Activated CD4-positive, alpha-beta T cell treated with anti-CD3 and anti-CD28 coated beads for 36 hours (primary cell): ENCODE measurements at places on chromosomes 7 and 10. TPM values are rescaled to one million over a fixed set of nuclear protein-coding genes. Genes with fewer than 3 reads are reported as not detected.

GRCh38 chr7:77812290-77812685 lies 13.7 kb downstream of the PHTF2 start:
- H3K4me3 ChIP-seq = no peak overlapping the region
- peaks cover 38% of the 10 kb centered on the region for H3K4me1 ChIP-seq
- DNase-seq = no peak
- H3K27me3 ChIP-seq = no peaks in the 10 kb centered on the region

DNA sequence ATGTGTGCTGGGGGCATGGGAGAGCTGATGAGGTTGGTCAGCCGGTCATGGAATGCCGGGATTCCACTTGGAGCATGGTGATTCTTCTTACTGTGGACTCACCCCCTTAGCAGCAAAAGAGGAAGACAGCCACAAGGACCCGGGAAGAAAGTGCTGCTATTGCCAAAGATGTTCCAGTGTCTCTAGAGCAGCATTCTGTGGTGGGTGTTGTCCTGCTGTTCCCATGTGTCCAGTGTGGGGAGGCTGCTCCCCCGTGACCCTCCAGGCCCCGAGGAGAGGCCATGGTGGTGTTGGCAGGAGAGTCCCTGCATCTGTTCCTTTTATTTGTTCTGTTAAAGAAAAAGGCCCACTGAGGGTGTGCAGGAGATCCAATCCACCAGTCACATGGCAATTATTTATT lies 499.4 kb downstream of the RPS24 start:
- H3K27ac ChIP-seq = no peak overlapping the region
- no peaks in the 10 kb centered on the region for H3K4me1 ChIP-seq
- H3K36me3 ChIP-seq = no peaks in the 10 kb centered on the region
- no peak overlapping the region for H3K4me3 ChIP-seq
- DNase-seq = no peak

GRCh38 chr7:28018020-28018419 lies 162.6 kb downstream of the JAZF1 start:
- H3K4me3 ChIP-seq = no peak overlapping the region
- DNase-seq = no peak
- H3K36me3 ChIP-seq = peaks cover 7% of the 10 kb centered on the region
- no peaks in the 10 kb centered on the region for H3K4me1 ChIP-seq
- H3K27ac ChIP-seq = no peak overlapping the region

- H3K4me3 ChIP-seq = peak overlapping the region; percentile 89
- H3K36me3 ChIP-seq = peaks cover 4% of the 10 kb centered on the region
- H3K4me1 ChIP-seq = peaks cover 33% of the 10 kb centered on the region
- DNase-seq = peak; percentile 49
- H3K27ac ChIP-seq = peak overlapping the region; percentile 96
Observed at GRCh38 chr7:43905956-43906330, 453 bp downstream of the URGCP start.

GRCh38 chr10:61812920-61813319 lies 88.6 kb upstream of the ARID5B start:
- H3K27ac ChIP-seq = no peak overlapping the region
- H3K4me1 ChIP-seq = peaks cover 3% of the 10 kb centered on the region
- no peak overlapping the region for H3K4me3 ChIP-seq

GRCh38 chr10:49361735-49362568 lies 33.9 kb downstream of the DRGX start:
- no peak overlapping the region for H3K4me3 ChIP-seq
- H3K4me1 ChIP-seq = no peaks in the 10 kb centered on the region
- H3K27ac ChIP-seq = no peak overlapping the region
- H3K36me3 ChIP-seq = no peaks in the 10 kb centered on the region

- DNase-seq = no peak
- no peaks in the 10 kb centered on the region for H3K27me3 ChIP-seq
- no peak overlapping the region for H3K4me3 ChIP-seq
- H3K36me3 ChIP-seq = no peaks in the 10 kb centered on the region
Observed at GRCh38 chr7:17369691-17370426, 71.4 kb downstream of the AHR start.

DNA sequence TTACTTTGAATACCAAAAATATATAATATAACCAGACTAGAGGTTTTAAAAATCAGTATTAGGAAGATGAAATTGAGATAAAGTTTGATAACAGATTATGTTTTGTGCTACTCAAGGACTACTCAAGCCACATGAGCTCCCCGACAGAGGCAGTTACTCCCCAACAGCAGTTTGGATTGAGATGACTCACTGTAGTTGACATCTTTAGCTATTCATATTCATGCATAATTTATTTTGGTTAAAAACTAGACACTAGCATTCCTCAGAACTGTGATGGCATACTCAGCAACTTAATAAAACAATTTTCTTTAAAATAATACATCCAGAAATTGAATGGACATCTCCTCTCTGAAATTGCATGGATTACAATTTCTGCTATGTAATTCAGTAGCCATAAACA lies 19.6 kb downstream of the PCLO start:
- no peaks in the 10 kb centered on the region for H3K4me1 ChIP-seq
- H3K36me3 ChIP-seq = no peaks in the 10 kb centered on the region
- H3K27me3 ChIP-seq = no peaks in the 10 kb centered on the region
- no peak overlapping the region for H3K4me3 ChIP-seq

DNA sequence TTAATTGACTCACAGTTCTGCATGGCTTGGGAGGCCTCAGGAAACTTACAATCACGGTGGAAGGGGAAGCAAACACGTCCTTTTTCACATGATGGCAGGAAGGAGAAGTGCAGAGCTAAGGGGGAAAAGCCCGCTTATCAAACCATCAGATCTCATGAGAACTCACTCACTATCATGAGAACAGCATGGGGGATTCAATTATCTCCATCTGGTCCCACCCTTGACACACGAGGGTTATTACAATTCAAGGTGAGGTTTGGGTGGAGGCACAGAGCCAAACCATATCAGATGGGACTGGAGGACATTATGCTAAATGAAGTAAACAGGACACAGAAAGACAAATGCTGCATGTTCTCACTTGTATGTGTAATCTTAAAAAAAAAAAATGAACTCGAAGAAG lies 141.4 kb upstream of the HABP2 start:
- H3K4me1 ChIP-seq = no peaks in the 10 kb centered on the region
- no peak overlapping the region for H3K4me3 ChIP-seq
- peaks cover 9% of the 10 kb centered on the region for H3K27me3 ChIP-seq
- H3K36me3 ChIP-seq = no peaks in the 10 kb centered on the region
- H3K27ac ChIP-seq = no peak overlapping the region

DNA sequence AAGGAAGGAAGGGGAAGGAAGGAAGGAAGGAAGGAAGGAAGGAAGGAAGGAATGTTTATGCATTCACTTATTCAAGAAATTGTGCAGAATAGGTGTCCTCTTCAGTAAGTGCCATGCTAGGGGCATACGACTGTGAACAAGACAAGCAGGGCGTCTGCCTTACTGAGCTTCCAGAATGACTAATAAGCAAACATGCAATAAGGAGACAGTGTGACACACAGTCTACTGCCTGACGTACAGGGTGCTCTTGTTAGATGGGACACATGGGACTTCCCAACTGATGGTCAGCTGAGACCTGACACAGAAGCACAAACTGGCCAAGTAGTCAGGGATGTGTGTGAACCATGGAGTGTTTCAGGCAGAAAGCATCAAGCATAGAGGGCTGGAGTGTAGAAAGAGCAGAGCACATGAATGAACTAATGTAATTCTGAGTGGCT lies 18.2 kb downstream of the DNAJC12 start:
- no peaks in the 10 kb centered on the region for H3K36me3 ChIP-seq
- no peak overlapping the region for H3K4me3 ChIP-seq

GRCh38 chr7:134009314-134010110 lies 117.6 kb upstream of the LRGUK start:
- H3K27ac ChIP-seq = no peak overlapping the region
- H3K4me1 ChIP-seq = no peaks in the 10 kb centered on the region
- no peak overlapping the region for H3K4me3 ChIP-seq
- H3K36me3 ChIP-seq = peaks cover 31% of the 10 kb centered on the region

Gene SP8
- not detected for total RNA-seq

Gene LLCFC1
- not detected for total RNA-seq

Gene RARRES2
- not detected for total RNA-seq

Gene TRIM50
- not detected for total RNA-seq
